ENCODE measurements at places on chromosomes 3 and 15.

DNA sequence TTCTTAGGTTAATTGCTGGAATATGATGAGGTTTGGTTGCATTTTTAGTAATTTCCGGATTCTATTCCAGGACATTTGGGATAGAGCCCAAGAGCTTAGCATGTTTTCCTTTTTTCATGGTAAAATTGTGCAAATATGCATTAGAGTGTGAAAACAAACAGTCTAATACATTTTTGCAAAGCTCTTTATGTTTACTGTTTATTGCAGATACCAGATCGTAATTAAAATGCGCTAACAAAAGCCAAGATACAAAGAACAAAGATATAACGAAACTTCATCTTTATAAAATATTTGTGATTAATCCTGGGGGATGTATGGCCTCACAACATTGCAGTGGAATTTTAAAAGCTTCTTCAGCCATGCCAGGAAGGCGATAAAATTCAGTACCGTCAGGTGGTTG, 94.5 kb upstream of the TBC1D5 start:
- DNase-seq: no peak

DNA sequence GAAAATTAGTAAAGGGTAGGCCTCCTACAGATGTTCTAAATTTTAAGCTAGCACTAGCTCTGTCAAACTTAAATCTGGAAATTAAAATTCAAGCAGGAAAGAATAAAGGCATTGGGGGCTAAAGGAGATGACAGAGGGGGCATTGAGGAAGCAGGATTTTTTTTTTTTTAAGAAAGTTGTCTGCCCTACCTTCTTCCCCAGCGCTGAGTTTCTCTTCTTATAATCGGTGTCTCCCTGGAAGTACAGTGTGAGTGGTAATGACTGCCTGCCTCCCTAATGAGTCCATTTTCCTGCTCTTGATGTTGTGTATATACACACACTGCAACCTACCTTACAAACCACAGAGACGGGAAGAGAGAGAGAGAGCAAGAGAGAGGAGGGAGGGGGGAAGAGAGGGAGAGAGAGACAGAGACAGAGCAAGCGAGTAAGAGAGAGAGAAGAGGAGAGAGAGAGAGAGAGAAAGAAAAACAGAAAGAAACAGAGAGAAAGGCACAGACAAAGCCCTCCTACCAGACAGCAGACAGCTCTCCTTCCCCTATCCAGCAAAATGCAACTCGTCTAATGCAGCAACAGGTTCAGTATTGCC, 47.0 kb downstream of the ZBTB20 start:
- no peak for DNase-seq

GRCh38 chr3:31444220-31445142, 88.2 kb upstream of the STT3B start:
- DNase-seq: no peak

DNA sequence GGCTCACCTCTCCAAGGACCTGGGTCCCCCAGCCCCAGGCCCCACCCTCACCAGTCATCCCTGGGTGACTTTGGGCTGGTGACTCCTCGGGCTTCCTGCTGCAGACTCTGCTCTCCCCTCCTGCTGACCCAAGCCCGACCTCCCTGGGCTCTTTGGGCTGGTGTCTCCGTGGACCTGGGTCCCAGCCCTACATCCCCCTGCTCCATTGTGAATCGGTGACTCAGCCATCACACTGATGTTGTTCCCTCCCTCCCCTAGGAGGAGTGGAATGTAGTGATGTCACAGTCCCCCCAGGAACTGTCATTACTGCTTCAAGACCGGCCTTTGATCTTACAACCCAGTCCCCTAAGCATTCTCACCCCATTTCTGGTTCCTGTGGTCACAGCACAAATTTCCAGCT, 83.7 kb downstream of the ADAMTS7 start:
- no peak for DNase-seq

GRCh38 chr3:116254541-116254940, 190.7 kb downstream of the LSAMP start:
- DNase-seq: no peak
